Caudate nucleus (tissue), 63 donors: ENCODE measurements at places on chromosomes 5 and 9.

DNA sequence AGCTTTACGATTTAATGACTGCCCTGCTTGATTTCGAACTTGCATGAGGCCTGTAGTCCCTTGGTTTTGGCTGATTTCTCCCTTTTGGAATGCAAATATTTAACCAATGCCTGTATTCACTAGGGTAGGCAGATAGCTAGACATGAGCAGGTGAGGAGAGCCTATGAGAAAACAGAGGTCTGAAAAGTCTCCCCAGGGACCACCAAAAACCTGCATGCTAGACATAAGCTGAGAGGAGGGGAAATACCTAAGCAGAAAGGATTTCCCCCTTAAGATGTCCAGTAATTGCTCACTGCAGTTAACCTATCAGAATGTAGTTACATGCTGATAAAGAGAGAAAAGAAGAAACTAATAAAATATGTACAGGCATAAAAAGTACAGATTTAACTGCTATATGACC is 667.4 kb upstream of the SEMA6A start:
- DNase-seq: no peak

- DNase-seq: no peak
Measured at GRCh38 chr9:69997524-69997923, 46.1 kb upstream of the MAMDC2 start.

- no peak for DNase-seq
Measured at GRCh38 chr5:150670948-150671310, 9.9 kb downstream of the MYOZ3 start.

GRCh38 chr9:35481347-35481975 is 8.4 kb upstream of the RUSC2 start:
- DNase-seq: peak; percentile 10

- DNase-seq: no peak
Measured at GRCh38 chr9:135229701-135230385, 142.4 kb downstream of the OLFM1 start.

- no peak for DNase-seq
Measured at GRCh38 chr9:124394167-124394566, 21.1 kb downstream of the PSMB7 start.

GRCh38 chr5:162487528-162488525 is 420.3 kb downstream of the GABRG2 start:
- DNase-seq: no peak

GRCh38 chr5:137407090-137407489 is 92.0 kb downstream of the SPOCK1 start:
- DNase-seq: no peak

- DNase-seq: no peak
Measured at GRCh38 chr9:110081395-110081794, 126.6 kb downstream of the C9orf152 start.

DNA sequence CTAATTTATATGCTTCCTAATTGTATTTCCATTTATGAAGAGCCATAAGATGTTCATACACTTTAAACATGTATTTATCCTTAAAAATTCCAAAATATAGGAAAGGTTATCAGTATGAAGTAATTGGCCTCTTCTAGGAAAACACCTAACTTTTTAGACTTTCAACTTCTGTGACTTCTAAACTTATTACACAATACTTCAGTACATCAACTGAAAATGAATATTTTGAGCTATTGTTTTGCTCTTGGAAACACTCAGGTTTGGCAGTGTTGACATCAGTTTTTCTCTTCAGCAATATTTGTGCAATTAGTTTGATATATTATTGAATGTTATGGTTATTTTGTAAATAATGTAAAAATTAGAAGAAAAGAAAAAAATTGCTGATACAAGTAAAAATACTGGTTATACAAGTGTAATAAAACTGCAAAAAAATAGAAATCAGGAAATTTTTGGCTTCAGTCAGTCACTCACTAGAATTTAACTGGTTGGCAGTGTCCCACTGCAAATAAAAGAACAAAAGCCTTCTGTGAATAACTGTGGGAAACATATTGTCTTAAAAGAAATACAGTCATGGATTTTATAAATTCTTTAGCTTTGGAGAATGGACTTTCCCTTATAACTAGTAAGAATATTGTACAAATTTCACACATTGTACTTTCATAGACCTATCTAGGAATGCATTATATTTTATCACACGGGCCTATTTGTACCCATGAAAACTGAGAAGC is 635.9 kb downstream of the TLE1 start:
- DNase-seq: no peak

- no peak for DNase-seq
Measured at GRCh38 chr5:113024076-113024697, 47.6 kb downstream of the DCP2 start.

DNA sequence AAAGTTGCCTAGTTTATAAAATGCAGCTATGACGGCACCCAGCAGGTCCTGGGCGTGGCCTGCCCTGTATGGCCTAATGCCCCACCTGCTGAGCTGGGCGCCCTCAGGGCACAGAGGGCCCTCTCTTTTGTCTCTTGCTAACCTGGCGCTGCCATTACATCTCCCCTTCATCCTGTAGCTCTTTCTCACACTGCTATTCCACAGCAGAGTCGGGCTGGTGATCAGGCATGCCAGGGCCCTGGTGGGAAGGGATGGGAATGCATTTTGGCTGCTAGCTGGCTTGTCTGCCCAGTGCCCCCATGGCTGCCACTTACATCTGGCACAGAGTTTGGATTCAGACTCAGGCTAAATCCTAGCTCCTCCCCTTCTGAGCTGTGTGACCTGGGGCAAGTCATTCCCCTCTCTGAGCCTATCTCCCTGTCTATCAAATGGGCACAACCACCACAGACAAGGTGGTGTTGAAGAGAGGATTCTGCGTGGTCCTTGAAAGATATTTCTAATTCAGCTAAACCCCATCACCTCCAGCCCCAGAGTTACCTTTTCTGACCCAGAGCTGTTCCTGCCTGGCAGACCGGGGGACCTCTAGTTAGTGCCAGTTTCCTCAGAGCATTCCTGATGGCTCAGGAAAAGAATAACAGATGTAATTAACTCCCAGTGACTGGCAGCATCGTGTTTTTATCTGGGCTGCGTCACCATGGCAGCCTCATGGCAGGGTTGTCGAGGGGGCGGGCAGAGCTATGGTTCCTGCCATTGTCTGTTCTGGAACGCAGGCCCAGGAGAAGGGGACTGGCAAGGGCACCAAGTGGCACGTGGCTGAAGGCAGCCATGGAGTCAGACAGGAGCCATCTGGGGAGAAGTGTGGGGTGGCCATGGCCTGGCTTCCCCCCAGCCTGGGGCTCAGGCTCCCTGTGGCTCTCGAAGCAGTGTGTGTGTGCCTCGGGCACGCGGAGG is 6.3 kb downstream of the PRR7 start:
- DNase-seq: peak; percentile 35

DNA sequence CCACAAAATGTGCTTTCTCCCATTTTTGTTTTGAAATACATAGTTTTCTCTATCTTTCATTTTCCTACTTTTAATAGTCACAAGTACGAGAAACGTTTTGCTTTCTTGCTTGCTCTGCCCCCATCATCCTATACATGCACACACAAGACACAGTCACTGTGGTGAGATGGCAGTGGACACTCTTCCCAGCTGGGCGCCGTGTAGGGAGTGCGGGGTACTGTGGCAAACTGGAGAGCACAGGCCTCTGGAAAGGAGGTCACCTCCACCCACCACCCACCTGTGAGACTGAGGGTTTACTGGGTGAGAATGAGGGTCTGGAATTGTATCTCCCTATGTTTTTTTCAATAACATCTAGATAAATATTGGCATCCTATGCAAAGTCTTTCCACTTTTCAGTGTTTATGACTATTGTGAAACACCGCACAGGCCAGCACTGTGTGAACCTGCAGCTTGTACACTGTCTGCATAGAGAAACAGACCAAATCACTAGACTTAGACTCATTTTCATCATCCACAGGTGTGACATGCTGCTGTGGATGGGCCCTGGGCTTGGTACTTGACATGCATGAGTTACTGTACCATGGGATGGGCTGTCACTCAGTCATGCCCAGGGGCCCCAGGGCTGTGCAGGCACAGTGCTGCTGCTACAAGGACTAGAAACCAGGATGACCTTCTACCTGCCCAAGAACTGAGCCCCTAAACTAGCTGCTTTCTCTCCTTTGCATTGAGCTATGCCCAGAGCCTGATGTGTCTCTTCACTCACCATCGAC is 118.1 kb upstream of the LMX1B start:
- DNase-seq: no peak

DNA sequence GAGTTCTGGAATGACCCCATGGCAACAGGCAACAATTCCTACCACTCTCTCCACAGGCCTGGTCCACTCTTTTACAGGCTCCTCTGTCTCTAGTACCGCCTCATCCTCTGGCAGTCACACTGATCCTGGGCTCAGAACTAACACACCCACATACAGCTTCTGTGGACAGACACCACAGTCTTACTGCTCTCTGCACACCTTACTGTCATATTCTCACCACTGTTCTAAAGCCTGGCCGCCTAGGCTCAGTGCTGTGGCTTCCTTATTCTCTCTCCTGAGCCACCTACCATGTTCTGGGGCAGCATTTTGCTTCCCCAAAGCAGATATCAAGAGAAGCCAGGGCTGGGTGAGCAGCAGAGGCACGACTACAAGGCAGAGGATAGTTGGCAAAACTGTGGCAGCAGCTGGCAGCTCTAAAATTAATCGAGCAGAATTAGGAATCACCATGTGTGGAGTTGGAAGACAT is 14.8 kb downstream of the REEP5 start:
- DNase-seq: no peak

- no peak for DNase-seq
Measured at GRCh38 chr9:133251773-133252172, 23.2 kb downstream of the ABO start.

DNA sequence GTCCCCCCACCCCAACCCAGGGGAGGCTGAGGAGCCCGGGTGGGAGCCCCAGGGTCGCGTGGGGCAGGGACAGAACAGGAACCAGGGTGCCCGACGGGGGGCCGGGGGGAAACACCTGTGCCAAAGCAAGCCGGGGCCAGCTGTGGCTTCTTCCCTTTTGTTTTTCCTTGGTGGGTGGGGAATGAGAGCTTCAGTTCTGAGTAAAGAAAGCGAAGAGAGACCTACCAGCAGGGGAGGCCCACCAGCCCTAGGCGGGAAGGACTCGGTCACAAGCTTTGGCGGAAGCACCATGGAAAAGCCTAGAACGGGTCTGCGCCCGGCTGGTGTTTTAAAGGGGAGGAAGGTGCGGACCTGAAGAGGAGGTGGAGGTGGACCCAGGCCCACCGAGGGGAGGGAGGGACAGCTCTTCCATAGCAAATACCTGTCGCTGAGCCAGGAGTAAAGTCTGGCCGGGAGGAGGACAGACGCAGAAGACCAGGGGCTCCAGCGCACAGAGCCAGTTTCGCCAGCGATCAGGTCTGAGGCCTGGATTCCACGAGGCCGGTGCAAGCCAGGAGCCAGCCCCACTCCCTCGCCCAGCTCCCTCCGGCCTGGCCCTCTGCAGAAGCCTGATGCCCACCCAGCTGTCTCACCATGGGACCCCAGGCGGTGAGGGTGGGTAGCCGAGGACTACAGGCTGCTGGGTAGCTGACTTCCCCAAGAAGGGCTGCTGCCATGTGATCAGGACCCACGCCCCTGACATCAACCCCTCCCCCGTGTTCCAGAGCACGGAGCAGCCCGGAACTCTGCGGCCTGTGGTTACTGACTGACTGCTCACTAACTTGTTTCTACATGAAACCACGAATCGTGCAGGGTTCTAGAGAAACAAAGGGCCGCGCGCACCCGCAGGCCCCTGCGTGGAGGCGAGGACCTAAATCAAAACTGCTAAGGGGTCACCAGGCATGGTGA is 849 bp upstream of the MGAT1 start:
- no peak for DNase-seq

GRCh38 chr5:1793966-1794900 is 5.4 kb downstream of the MRPL36 start:
- DNase-seq: no peak

GRCh38 chr9:133421615-133422542 is at the start of gene ADAMTS13:
Gene ADAMTS13 (plus strand): TSS chr9:133422367. CDS start chr9:133422444, 77 bp downstream.
- no peak for DNase-seq

DNA sequence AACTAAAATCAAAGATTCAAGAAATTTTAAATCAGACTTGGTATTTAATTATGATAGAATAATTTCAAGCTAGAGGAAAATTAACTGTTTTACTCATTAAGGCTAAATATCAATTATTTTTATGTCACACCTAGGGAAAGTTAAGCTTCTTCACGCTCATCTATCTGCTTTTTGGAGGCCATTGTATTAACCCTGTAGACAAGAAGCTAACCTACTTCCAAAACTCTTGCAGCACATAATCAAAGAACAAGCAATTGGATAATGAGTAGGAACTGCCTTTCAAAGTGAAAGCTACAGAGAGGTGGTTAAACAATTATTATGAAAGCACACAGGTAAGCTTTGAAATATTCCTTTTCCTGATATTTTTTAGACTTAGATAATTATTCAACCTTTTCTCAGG is 6.7 kb downstream of the EBF1 start:
- DNase-seq: no peak

DNA sequence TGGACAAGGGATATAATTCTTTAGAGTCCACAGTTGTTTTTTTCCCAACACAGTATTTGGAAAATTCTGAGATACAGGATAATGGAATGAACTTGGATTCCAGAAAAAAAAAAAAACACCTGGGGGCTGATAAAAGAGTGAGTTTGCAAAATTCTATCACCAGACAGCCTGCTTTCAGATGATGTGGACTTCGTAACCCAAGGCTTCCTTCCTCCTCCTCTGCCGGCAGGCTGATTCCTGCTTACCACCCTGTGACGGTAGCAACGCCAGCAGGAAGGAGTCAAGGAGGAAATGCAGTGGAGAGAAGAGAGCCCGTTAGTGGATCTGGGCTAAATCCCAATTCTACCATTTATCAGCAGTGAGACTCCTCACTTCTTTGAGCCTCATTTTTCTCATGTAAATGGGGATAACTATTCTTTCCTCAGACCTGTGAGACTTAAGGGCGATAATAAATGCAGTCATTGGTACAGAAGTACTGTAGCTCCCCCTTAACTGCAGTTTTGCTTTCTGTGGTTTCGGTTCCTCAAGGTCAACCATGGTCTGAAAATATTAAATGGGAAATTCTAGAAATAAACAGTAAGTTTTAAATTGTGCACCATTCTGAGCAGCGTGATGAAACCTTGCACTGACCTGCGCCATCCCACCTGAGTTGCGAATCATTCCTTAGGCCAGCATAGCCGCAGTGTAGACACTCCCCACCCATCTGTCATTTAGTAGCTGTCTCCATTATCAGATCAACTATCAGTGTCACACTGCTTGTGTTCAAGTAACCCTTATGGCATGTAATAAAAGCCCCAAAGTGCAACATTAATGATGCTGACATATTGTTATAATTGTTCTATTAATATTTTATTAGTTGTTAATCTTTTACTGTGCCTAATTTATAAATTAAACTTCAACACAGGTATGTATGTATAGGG is 71.4 kb downstream of the DCP2 start:
- DNase-seq: no peak

DNA sequence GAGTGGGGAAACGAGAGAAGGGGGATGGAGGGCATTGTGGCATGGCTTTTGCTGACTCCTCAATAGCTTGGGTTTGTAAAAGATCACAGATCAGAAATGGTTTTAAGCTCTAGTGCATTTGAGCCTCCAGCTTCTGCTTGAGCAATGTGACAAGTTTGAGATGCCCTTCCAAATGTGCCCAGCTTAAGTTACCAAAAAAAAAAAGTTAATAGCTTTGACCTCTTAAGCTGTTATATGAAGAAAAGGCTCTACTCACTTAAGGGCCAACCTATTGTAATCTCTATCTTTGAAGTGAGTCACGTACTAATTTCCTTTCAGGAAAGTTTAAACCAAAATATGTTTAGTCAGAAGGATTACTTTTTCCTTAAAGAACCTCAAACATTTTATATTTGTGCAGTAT is 428.8 kb upstream of the ACTBL2 start:
- DNase-seq: no peak
